Stomach (tissue), 19 donors: ENCODE measurements at places on chromosomes 12 and 14. TPM values are rescaled to one million over a fixed set of nuclear protein-coding genes. Genes with fewer than 3 reads are reported as not detected.

Gene GPR68
- 11.0 TPM for total RNA-seq

- DNase-seq, result no peak
Observed at GRCh38 chr14:77838831-77839511, 39.1 kb downstream of the ADCK1 start.

DNA sequence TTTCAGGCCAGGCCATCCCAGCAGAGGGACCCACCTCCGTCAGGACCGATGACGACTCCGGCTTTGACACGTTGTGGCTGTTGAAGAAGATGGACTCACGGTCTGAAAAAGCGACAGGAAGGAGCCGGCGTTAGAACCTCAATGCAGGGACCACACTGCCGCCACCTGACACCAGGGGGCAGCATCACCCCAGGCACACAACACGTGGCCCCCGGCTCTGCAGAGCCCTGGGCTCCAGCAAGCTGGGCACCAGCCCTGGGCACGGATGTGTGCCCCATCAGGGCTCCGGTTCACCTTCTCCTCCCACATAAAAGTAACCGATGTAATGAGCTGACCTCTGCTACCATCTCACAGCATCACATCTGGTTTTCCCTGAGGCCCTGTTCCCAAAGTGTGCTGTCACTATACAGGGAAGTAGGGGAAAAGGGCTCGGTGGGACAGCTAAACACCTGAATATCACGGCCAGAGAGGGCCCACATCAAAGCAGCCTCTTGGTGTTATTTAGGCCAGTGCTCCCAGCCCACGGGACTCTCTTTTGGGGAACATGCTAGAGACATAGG is 29.0 kb downstream of the CHGA start:
- DNase-seq, result peak; percentile 86

GRCh38 chr14:39230416-39231035 is 3.2 kb upstream of the MIA2 start:
- no peak for DNase-seq

DNA sequence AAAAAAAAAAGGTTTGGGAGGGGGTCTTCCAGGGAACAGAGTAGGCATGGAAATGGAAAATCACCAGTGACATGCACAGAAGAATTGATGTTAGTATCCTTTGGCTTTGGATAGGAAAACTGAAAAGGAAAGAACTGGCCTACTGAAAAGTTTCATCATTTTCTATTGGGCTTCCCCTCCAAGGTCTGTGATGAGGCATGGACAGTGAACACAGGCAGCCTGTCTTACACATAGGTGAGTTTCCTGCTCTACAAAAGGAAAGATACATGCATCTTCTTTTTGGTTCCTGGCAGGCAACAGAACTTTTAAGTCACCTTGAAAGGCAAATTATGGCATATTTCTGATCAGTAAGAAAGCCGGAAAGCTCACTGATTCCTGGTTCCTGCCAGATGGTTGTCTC is 5.8 kb downstream of the BMAL2 start:
- no peak for DNase-seq
